ENCODE measurements at places on chromosomes 7 and 10.
A peak's percentile ranks its signal among the peaks of the same experiment; 100 is the strongest.

DNA sequence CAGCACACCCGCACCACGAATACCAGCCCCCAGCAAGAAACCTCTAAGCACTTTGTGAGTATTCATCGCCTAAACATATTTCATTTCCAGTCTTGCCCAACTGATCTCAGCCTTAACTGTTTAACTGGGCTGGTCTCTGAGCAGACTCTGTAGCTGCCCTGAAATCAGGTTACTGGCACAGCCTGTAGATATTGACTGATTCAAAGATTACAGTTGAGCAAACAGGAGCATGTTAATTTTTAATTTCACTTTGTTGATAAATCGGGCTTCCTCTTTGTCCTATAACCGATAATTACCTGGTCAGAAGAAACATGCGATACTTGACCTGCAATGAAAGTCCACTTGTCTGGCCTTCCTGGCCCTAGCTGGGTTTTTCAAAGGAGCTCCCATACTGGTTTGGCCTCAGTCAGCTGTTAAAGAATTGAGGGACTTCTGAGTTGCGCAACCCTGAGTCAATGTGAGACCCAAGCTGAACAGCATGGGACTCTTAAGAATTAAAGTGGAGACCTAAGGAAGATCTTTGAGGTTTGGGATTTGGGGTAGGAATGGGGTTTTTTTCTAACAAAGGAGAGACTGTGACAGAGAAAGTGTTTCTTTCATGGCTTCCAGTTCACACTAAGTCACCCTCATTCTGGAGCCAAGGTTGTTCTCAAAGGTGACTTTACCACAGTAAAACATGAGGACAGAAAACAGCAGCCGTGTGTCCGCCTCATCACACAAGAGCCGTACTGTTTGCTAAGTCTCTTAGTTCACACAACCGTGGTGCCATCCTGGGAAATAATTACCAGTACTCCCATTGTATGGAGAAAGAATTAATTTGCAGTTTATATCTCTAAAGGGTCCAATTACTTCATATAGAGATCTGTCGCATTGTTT is 75.9 kb downstream of the PPP1R3C start:
- no peak for DNase-seq

DNA sequence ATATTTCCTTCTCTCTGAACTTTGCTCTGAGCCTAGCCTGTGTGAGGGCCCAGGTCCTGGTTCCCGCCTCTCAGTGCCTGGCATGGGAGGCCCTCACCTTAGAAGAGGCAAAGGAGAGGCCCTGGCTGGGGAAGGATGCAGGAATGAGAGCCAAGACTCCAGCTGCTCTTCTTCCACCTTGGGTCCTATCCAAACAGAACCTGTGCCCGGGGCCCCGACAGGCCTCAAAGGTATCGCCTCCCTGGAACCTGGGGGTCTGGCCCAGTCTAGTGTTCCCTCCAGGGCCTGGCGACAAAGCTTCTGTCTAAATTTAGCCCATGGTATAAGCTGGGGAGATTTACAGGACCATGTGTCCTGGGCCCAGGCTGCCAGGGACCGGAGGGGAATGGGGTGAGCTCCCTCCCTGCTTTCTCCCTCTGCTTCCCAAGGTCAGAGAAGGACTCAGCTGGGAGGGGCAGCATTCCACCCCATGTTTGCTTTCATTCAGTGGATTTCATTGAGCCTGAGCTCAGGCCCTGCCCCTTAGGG is 12.0 kb upstream of the CRHR2 start:
- DNase-seq, result no peak

GRCh38 chr7:126700807-126701604 is 551.7 kb downstream of the GRM8 start:
- peak; percentile 52 for DNase-seq

- no peak for DNase-seq
Observed at GRCh38 chr7:30658479-30659074, 23.7 kb downstream of the CRHR2 start.

GRCh38 chr10:19713800-19714525 is 102.3 kb upstream of the PLXDC2 start:
- DNase-seq, result no peak

GRCh38 chr7:16904076-16904475 is 22.3 kb upstream of the AGR3 start:
- no peak for DNase-seq

DNA sequence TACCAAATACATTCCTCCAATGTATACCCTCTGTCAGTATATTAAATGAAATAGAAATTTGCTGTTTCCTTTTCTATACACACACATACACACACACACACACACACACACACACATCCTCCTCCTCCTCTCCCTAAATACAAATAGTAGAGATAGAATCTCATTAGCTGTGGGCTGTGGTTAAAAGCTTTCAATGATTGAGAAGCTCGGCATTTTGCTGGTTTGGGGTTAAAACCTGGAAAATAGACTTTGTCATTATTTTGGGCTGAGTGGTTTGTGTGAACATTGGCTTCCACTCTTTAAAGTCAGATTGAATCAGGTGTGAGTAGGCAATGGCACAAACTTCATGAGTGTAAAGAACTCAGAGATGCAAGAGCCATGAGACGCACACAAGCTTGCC is 596.0 kb downstream of the XPNPEP1 start:
- DNase-seq, result no peak

- DNase-seq, result no peak
Observed at GRCh38 chr10:99754670-99755069, 22.6 kb downstream of the CUTC start.

- no peak for DNase-seq
Observed at GRCh38 chr10:15369256-15370211, 1.6 kb downstream of the FAM171A1 start.

- no peak for DNase-seq
Observed at GRCh38 chr7:22561321-22561811, 61.4 kb upstream of the STEAP1B start.

DNA sequence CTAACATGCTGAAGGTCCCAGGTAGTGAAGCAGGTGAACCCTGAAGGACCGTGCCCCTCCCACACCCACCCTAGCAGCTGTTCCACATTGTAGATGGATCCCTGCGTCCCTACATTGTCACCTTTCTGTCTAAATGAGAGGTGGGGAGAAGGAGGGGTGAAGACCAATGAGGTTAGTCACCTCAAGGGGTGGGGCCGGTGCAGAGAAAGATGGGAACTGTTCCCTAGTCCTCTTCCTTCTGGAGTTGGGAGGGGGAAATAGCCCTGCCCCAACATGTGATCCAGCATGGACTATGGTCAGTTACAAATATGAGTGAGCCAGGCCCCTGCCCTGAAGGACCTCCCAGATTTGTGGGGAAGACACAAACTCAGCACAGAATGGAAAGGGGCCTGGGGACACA is 124.5 kb downstream of the LHPP start:
- no peak for DNase-seq

- DNase-seq, result no peak
Observed at GRCh38 chr7:3436112-3436511, 135.1 kb downstream of the SDK1 start.

DNA sequence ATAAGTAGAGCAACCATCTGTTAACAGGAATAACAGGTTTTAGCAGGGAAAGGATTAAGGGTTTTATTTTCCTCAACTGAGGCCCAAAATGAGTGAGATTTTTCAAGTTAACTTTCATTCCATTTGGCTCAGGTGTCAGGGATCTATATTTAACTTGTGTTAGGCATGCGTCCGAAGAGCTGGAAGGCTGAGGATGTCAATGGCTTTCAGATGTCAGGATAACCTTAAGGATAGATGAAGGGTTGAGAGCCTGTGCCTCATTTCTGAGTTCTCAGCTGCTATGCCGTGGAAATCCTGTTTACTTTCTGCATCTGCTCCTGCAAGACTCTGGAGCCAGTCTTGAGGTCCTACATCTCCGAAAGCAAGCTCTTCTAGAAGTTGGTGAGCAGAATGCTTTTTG is 36.4 kb upstream of the CD36 start:
- no peak for DNase-seq

- DNase-seq, result no peak
Observed at GRCh38 chr10:131207584-131208532, 103.7 kb downstream of the TCERG1L start.

DNA sequence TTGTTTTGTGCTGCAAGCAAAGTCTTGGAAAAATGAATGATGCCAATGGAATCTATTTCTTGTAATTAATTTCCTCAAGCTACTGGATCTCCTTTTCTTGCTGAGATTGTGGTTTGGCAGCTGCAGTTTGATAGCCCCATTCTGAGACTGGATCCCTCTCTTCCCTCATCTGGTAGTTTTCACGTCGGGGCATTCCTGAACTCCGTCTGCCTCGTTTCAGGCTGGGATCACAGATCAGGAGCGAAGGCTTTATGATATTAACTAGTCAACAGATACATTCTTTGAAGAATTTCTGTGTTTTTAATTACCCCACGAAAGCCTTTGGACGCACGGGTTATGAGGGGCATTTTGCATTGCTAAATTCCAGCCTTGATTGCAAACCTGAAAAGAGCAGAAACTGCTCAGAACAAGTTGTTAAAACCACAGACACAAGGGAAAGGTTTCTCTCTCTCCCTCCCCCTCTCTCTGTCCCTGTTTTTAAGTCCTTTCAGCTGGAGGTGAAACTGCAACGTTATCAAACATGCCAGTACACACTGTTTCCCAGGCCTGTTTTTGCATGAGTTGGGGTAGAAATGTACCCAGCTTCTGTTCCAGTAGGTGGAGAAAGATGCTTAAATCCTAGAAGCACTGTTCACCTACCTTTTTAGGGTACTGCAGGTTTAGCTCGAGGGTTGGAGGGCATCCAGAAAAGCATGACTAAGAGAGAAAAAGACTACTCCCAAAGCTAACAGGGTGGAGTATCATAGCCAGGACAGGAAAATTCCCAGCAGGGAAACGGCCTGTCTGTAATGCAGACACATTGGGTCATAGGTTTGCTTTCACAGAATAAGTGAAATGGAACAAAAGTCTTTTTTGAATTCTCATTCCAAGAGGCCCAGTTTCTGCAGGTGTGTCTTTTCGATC is 124.3 kb downstream of the CUX1 start:
- DNase-seq, result no peak

DNA sequence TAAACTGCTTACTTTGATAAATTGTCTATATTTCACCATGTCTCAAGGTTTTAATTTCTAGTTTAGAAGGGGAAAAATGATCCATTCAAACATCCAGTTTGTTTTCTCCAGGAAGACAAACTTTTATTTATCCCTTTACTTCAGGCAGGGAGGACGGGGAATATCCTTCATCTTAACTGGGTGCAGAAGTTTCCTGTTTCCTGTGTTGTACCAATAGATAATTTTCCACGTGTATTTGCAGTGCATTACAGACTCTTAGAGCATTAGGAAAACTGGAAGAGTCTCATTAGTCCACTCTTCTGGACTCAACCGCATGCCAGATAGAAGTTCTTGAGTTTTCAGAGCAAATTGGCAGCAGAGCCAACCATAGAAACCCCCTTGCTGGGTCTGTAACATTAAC is 39.4 kb upstream of the PIP4K2A start:
- DNase-seq, result no peak

- DNase-seq, result no peak
Observed at GRCh38 chr7:11474902-11475585, 357.0 kb downstream of the THSD7A start.

DNA sequence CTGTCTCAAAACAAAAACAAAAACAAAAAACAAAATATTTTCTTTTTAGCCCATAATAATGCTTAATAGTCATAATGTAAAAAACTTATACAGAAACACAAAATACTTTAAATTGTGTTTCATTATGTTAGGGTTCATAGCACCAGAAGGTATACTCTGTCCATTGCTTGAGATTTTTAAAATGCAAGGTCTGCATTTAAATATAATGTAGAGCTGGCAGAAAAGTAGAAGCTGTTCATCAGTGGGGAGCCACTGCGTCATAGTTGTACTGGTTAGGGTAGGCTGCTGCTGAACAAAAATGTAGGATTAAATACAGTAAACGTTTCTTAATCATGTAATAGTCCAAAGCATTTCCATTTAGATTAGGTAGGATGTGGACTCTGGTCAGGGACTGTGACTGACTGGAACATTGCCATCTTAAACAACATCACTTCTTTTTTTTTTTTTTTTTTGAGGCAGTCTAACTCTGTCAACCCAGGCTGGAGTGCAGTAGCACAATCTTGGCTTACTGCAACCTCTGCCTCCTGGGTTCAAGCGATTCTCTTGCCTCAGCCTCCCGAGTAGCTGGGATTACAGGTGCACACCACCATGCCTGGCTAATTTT is 85.2 kb downstream of the ANKIB1 start:
- no peak for DNase-seq

GRCh38 chr10:74118804-74119203 is 31.8 kb downstream of the AP3M1 start:
- no peak for DNase-seq

DNA sequence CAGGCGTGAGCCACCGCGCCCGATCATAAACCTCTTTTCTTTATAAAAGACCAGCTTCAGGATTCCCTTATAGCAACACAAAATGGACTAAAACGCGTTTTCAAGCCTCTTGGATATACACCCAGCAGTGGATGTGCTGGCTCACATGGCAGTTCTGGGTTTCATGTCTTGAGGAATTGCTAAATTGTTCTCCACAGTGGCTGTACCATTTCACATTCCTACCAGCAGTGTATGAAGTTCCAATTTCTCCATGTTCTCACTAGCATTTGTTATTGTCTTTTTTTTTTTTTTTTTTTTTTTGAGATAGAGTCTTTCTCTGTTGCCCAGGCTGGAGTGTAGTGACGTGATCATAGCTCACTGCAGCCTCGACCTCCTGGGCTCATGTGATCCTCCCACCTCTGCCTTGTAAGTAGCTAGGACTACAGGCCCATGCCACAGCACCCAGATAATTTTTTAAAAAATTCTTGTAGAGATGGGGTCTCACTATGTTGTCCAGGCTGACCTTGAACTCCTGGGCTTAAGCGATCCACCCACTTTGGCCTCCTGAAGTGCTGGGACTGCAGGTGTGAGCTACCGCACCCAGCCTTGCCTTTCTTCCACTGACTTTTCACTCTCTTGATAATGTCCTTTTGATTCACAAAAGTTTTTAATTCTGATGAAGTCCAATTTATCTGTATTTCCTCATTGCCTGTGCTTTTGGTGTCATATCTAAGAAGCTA is 17.4 kb downstream of the TECPR1 start:
- no peak for DNase-seq

GRCh38 chr10:130353928-130354572 is 217.9 kb downstream of the GLRX3 start:
- no peak for DNase-seq

- DNase-seq, result no peak
Observed at GRCh38 chr7:132355048-132355447, 221.2 kb downstream of the PLXNA4 start.

- no peak for DNase-seq
Observed at GRCh38 chr7:116030651-116031276, at the start of gene TFEC. Gene TFEC (minus strand): TSS chr7:116030763. CDS start chr7:115984441, 46,322 bp downstream.

GRCh38 chr10:16184906-16185305 is 251.9 kb upstream of the PTER start:
- no peak for DNase-seq

- DNase-seq, result no peak
Observed at GRCh38 chr7:21044384-21044783, 257.7 kb upstream of the SP8 start.

GRCh38 chr10:123367195-123367594 is 213.0 kb downstream of the BUB3 start:
- DNase-seq, result no peak

- DNase-seq, result no peak
Observed at GRCh38 chr7:123024989-123025758, 29.7 kb upstream of the TAS2R16 start.

Data from natural killer cell (primary cell).